ENCODE measurements at places on chromosomes 1 and 21. TPM values are rescaled to one million over a fixed set of nuclear protein-coding genes. Genes with fewer than 3 reads are reported as not detected.

The CRP gene
- 0.31 TPM for total RNA-seq

The YBEY gene
- 11.7 TPM for total RNA-seq

The LIN28A gene
- not detected for total RNA-seq

The EBNA1BP2 gene
- 46.8 TPM for total RNA-seq

The C1orf74 gene
- 2.8 TPM for total RNA-seq

The CAMK1G gene
- total RNA-seq = 7.3 TPM

The SRGAP2B gene
- total RNA-seq = 61.8 TPM
